ENCODE measurements at places on chromosomes 13 and 19.

- DNase-seq, result peak; percentile 10
Observed at GRCh38 chr13:110802260-110802659, 88.8 kb downstream of the ING1 start.

- DNase-seq, result no peak
Observed at GRCh38 chr19:52622261-52622660, 15.9 kb downstream of the ZNF83 start.

GRCh38 chr13:112759053-112759452 lies 69.2 kb downstream of the ATP11A start:
- no peak for DNase-seq

DNA sequence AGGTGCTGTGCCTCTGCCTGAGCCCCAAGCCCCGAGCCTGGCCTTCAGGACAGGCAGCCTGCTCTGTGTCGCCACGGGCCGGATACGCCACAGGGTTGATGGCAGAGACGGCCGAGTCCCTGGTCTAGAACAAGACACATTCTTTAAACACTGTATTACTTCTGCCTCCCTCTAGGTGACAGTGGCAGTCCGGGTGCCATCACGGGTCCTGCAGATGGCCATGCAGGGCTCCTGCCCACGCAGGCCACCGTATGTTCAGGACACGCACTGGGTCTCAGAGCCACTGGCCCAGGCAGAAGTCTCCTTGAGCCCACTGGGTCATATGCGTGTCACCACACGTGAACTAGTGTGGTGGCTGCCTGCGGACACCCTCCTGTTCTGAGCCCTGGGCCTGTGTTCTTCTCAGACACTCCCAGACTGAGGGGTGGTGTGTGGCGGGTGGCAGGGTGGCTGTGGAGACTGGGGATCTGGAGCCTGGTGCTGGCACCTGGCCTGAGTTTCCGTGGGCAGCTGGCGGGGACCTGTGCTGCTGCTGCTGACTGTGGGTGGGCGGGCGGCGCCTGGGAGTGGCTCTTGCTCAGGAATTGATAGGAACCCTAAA lies 4.4 kb downstream of the PLEKHJ1 start:
- DNase-seq, result no peak

DNA sequence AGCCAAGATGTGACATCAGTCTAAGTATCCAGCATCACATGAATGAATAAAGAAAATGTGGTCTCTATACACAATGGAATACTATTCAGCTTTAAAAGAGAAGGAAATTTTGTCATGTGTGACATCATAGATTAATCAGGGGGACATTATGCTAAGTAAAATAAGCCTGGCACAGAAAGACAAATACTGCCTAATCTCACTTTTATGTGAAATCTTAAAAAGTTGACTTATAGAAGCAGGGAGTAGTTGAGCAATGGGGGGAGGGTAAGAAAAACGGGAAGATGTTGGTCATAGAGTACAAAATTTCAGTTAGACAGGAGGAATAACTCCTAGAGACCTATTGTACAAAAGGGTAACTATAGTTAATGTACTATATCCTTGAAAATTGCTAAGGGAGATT lies 10.4 kb upstream of the LCP1 start:
- peak; percentile 53 for DNase-seq

DNA sequence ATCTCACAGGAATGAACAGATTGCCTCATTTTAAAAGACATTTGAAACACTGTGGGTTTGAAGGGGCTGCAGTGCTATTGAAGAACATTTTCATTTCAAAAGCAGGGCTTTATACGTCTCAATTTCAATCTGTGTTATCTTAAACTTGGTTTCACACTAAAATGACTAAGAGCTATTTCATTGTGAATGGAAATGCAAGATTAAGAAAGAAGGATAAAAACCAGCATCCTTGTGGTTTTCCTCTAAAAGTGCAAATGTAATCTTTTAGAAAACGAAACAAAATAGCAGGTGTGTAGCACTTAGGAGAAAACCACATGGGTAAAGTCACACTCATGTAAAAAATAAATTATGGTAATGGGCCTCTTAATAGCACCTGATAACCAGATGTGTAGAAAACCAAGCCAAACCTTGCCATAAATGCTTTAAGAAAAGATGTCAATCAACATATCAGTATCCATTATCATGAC lies 397.7 kb downstream of the GPC6 start:
- DNase-seq, result no peak

DNA sequence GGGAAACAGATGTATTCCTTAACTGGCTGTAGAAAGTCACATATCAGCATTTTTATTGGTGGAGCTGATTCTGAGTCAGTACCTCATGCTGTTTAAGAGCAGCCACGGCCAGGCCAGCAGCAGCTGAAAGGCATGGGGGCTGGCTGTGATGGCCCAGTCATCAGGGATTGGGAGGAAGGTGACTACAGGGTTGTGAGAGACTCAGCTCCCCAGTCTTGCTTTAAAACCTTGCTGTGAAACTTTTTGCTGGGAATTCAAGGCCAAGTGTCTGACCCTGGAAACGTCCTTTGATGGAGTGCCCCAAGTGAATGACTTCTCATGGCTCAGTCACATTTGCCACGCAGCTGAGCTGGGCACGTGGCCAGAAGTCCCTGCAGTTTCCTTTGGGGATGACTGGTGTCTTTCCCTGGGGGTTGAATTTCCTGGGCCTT lies 39.1 kb upstream of the RNF113B start:
- DNase-seq, result no peak

- peak; percentile 38 for DNase-seq
Observed at GRCh38 chr19:54694648-54695047, 29.6 kb upstream of the KIR3DL3 start.

GRCh38 chr13:104869501-104869900 lies 1666.0 kb downstream of the EFNB2 start:
- DNase-seq, result no peak

GRCh38 chr13:32707471-32707870 lies 121.2 kb downstream of the PDS5B start:
- no peak for DNase-seq

- no peak for DNase-seq
Observed at GRCh38 chr19:4061683-4062418, 4.8 kb downstream of the ZBTB7A start.

GRCh38 chr13:100409132-100409531 lies 179.5 kb downstream of the GGACT start:
- no peak for DNase-seq

DNA sequence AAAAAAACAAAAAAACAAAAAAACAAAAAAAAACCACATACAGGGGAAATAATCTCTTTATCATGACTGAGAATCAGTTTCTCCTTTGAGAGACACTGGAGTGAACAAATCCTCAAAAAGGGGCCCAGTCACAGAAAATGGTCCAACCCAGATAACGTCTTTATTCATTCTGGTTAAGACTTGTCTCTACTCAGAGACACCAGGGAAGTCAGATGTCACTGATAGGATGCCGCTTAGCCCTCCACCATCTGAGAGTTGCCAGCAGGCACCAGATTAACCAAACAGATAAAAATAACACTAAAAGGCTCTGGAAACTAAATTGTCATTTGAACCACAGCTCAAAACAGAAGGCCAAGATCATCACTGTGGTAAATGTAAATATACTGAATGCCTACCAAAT lies 1163.4 kb upstream of the ATXN8OS start:
- no peak for DNase-seq

- no peak for DNase-seq
Observed at GRCh38 chr19:46386151-46386550, 27.2 kb downstream of the CCDC8 start.

- no peak for DNase-seq
Observed at GRCh38 chr19:42125536-42125935, 6.7 kb downstream of the POU2F2 start.

- DNase-seq, result no peak
Observed at GRCh38 chr19:13025819-13026456, 30.7 kb downstream of the NFIX start.

DNA sequence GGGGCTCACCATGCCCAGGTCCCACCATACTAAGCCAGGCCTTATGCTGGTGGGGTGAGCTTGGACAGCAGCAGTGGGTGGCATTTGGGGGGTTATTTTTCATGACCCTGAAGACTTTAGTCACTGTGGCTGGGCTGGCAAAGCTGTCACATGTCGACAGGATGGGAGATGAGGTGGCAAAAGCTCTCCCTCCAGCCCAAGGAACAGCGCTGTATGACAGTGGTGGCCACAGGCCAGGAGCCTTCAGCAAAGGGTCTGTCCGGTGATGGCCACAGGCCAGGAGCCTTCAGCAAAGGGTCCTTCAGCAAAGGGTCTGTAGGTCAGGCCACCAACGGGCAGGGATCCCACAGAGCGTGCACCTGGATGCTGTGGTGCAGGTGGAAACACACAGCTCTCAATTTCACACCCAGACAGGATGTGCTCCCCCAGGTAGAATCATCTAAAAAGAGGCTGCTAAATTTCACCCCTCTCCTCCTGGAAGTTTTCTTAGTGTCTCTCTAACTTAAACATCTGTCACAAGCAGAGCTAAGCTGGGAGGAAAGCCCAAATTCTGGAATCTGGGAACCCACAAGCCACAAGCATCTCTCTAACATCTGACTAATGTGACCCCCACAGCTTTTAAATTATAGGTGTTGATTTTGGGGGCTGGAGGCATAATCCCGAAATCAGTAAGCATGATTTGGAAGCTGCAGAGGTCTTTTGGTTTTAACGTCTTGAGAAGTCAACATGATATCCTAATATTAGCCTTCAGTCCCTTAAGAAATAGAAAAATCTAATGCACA lies 23.0 kb downstream of the COL4A1 start:
- DNase-seq, result no peak

GRCh38 chr19:55376241-55376933 lies at the start of gene TMEM190:
Gene TMEM190 (plus strand): TSS chr19:55376826. CDS start chr19:55376854, 28 bp downstream.
- DNase-seq, result no peak

- no peak for DNase-seq
Observed at GRCh38 chr19:14394167-14394566, 12.9 kb downstream of the ADGRE5 start.

- no peak for DNase-seq
Observed at GRCh38 chr13:94706843-94707399, 5.4 kb downstream of the SOX21 start.

DNA sequence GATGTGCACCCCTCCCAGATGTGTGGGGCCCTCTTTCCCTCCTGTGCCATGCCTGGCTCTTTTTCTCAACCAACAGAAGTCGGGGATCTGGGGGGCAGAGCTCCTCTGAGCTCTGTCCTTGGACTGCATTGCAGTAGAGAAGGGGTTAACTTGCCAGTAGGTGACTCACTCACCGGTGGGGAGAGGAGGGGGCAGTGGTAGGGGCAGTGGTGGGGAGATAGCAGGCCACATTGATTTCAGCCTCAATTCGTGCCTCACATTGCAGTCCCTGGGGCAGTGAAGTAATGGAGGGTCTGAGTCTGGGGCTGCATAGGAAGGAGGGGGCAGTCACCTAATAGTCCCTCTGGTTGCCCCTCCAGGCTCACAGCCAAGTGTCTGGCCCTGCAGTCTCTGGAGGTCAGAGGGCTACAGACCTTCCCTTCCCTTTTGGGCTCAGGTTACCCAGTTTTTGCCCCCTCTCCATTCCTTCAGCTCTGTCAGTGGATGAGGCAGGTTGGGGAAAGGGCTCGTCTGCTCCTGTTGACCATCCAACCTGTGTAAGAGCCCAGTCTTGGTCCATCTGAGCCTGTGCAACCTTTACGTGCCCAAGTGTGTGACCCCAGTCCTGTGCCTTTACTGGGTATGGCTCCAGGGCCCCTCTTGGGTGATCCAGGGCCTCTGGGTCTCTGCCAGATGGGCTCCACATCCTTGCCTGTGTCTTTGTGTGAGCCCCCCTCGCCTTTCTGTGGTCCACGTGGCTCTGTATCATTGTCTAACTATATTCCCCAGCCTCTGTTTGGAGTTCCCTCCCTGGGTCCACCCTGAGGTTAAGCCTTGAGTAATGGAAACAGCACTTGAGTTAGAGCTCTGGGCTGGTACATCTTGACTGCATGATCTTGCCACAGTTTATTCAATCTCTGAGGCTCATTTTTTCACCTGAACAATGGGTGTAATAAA lies 13.0 kb downstream of the CIC start:
- no peak for DNase-seq

GRCh38 chr19:2683430-2684003 lies 19.0 kb downstream of the GNG7 start:
- DNase-seq, result no peak

GRCh38 chr19:8688930-8689329 lies 9.7 kb downstream of the ACTL9 start:
- no peak for DNase-seq

- DNase-seq, result no peak
Observed at GRCh38 chr13:67763984-67764383, 533.8 kb upstream of the PCDH9 start.

GRCh38 chr19:18895824-18896341 lies at the start of gene CERS1:
Gene CERS1 (minus strand): TSS chr19:18896158. CDS start chr19:18896072, 86 bp downstream.
- no peak for DNase-seq

- DNase-seq, result no peak
Observed at GRCh38 chr19:41861846-41862245, 1.8 kb downstream of the RPS19 start.

DNA sequence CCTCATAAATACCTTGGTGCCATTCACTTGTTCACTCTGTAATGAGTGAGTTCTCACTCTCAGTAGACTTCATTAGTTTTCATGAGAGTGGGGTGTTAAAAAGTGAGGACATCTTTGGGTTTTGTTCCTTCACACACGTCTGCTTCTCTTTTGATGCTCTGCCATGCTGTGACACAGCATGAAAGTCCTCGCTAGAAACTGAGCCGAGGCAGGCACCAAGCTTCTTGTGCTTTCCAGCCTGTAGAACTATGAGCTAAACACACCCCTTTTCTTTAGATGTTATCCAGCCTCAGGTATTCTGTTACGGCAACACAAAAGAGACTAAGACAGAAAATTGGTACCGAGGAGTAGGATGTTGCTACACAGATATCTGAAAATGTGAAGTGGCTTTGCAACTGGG lies 43.7 kb downstream of the ALOX5AP start:
- DNase-seq, result no peak

DNA sequence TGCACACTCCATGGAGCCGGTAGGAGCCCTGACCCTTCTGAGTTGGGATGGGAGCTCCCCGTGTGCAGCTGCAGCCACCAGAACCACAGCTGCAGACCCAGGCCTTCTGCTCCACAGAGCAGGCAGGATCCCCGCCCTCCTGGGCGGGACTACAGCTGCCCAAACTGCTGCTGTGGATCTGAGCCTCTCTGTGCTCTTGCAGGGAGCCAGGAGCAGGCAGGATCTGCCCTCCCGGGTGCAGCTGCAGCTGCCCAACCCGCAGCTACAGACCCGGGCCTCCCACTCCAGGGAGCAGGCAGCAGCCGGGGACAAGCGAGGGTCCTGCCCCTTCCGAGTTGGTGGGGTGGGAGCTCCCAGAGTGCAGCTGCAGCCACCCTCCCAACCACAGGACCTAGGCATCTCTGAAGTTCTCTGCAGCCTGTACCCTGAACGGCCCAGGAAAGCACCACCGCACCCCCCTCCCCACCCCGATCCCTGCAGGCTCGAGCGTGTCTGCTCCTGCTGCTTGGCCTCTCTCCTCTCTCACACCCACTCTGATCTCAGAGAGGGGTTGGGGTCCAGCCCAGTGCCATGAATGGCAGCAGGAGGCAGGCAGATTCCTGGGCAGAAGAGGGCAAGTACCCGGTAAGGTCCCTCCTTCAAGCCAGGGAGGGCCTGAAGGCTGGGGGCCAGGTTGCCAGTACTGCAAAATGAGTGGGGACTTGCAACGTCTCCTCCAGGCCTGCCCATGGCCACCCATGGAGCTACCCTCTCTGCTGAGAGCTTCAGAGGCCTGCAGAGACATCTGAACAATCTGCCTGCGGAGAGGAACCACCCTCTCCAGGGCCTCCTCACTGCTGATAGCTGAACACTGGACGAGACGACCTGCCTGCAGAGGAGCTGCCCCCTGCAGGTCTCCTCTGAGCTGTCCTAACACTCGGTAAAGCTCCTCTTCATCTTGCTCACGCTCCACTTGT lies 16.4 kb upstream of the EMP3 start:
- DNase-seq, result no peak
